IPS DF 6.9 (cell line): ENCODE measurements at places on chromosomes 16 and 17.

DNA sequence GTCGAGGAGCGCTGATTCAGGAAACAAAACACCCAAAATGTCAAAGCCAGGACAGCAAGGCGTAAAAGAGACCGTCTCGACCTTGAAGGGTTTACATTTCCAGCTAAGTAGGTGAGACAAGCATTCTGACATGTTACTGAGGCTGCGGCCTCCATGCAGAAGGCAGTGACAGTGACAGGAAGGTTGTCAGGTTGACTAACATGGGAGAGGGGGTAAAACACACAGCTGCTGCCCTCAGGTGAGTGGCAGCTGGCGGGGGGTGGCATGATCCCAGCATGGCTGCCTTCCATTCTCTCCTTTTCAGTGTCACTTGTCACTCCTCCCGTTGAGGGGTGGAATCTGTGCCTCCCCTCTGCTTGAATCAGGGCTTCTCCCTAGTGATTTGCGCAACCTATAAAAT is 31.9 kb upstream of the CRHR1 start:
- no peak for DNase-seq

- DNase-seq, result no peak
Observed at GRCh38 chr16:48971571-48972077, 310.0 kb downstream of the CBLN1 start.

DNA sequence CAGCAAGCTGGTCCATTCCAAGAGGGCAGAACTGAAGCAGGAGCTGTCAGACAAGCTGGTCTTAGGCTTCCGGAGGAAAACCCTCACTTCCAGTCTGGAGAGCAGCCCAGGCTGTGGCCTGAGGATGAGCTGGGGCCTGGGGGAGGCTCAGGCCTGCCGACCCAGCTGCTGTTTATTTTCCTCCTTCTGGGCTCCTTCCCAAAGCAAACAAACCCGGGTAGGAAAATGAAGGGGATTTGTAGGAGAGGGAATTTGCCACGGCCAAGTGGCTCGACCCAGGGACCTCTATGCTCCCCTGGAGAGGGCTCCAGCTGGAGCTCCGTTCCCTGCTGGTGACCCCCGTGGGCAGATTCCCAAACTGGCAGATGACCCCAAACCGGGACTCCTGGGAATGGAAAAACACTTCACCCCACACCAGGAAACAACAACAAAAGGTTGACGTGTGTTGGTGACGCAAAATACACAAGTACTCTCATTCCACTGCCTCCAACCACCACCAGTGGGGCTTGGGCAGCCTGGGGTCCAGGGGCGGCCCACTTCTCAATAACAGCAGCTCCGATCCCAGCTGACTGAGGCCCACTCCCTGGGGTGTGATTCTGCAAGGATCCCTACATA is 8.8 kb downstream of the JUP start:
- no peak for DNase-seq

DNA sequence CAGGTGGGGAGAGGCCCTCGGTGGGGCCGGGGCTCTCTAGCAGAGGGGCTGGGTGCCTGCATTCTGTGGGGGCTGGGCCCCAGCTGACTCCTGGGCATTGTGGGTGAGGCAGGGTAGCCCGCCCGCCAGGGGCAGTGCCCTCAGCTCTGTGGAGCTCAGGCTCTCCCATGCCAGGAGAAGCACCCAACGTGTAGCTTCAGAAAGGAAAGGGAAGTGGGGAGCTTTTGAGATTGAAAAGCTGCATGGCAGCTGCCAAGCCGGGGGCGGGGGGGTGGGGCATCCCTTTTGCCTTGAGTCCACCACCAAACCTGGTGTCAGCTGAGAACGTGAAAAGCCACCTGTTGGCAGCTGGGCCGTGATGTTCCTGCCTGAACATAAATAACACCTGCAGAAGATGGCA is 192.1 kb upstream of the CIBAR2 start:
- DNase-seq, result no peak

- DNase-seq, result no peak
Observed at GRCh38 chr16:85136213-85136701, 24.0 kb upstream of the CIBAR2 start.

GRCh38 chr17:31297090-31297489 is at the start of gene OMG:
Gene OMG, minus strand, starts transcription at chr17:31297239. Its CDS starts 908 bp downstream, at chr17:31296331.
- no peak for DNase-seq
